Mucosa of descending colon (tissue), 3 donors: ENCODE measurements at places on chromosomes 3 and 15. TPM values are rescaled to one million over a fixed set of nuclear protein-coding genes. Genes with fewer than 3 reads are reported as not detected.
A peak's percentile ranks its signal among the peaks of the same experiment; 100 is the strongest.

- no peak for DNase-seq
Observed at GRCh38 chr3:45712434-45713110, 23.4 kb downstream of the SACM1L start.

DNA sequence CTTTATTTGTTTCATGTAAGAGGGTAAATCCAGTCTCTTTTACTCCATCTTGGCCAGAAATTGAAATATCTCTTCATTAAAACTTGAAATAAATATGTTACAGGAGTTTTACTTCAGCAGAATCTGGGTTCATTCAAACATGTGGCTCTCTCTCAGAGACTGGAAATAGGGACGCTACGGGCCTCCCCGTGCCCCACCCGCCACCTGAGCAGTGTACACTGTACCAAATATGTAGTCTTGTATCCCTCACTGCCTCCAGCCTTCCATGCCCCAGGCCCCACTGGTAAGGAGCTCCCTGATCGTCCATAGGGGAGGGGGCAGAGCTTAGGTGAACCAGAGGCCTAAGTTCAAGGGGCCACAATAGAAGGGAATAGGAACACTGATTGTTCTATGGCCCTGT is 36.0 kb downstream of the RPL39L start:
- DNase-seq, result no peak

DNA sequence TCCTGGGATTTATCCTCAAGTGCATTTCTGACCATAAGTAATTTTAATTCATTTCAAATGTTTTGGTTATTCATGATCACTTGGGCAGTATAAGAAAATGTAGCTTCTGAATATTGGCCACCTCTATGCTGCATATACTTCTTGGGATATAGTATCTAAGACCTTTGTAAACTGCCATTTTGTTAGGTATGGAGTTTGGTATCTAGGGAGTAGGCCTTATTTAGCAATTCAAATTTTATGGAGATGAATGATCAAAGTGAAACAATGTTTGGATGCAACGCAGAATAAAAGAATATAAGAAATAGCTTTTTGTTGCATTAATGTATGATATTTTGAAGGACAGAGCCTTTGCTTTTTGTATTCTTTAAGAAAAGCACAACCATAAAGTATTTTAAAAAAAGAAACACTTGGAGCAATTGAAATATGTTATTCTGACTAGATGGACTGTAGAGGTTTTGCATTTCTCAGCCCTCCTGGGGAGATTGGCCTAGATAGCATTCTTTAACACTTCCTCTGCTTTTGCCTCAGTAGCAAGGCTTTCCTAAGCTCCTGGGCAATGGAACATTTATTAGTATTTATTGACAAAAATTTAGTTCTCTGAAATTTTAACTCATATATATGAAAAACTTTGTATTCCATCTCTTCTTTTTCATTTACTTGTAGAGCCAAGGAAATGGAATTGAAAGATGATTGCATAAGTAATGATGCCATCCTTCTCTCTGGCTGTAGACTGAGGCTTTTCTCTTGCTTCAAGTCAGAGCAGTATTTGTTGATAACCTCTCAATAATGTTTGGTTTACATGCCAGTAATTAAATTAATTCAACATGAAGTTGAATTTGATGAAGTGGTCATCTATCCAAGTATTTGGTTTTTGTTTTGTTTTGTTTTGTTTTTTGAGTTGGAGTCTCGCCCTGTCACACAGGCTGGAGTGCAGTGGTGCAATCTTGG is 61.8 kb upstream of the UTS2B start:
- DNase-seq, result no peak

Gene DNAH12
- 0.16 TPM for total RNA-seq

Gene PLSCR5
- total RNA-seq, result not detected

- no peak for DNase-seq
Observed at GRCh38 chr3:14921811-14922705, 25.3 kb upstream of the NR2C2 start.

DNA sequence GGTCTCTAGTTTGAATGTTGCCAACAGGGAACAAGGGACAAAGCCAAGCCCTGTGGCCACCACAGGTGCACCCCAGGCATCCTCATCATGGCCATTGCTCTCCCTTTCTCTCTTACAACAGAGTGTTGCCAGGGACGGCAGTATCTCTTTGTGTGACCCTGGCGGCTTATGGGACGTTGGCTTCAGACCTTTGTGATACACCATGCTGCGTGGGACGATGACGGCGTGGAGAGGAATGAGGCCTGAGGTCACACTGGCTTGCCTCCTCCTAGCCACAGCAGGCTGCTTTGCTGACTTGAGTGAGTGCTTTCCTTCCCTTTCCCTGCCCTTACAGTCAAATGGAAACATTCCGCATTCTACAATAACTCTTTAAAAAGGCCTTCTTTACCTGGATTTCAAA is 38.2 kb downstream of the BOC start:
- DNase-seq, result no peak

GRCh38 chr3:113243071-113243470 is 31.7 kb downstream of the BOC start:
- no peak for DNase-seq

DNA sequence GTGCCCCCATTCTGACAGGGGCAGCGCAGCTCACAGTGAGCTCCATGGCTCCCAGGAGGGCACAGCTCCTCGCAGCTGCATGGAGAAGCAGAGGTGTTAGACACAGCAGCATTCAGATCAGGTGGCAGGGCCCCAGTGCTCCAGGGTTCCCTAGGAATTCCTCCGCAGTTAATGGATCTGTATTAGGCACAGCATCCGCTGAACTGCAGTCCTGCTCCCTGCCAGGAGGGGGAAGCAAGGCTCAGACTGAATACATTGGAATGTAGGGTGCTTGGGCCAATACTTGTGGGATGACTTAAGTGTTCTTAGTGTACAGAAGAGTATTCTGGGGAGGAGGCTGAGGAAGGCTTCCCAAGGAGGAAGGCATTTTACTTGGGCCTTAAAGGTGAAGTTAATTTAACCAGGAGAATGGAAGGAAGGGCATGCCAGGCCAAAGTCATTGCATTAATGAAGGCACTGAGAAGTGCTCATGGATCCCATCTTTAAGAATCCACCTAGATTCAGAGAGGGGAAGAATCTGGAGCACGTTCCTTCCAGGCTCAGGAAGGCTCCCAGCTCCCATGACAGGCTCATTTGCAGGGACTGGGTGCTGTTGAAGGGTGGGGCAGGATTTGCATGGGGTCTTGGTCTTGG is 111.6 kb downstream of the RAB11A start:
- DNase-seq, result peak; percentile 82

Gene KLF13
- 107 TPM for total RNA-seq

Gene FEZF2
- not detected for total RNA-seq

- DNase-seq, result peak; percentile 27
Observed at GRCh38 chr3:65597226-65597951, 441.3 kb downstream of the MAGI1 start.

Gene DNAJC19
- 28.1 TPM for total RNA-seq

- no peak for DNase-seq
Observed at GRCh38 chr3:45491344-45491743, 103.0 kb downstream of the LARS2 start.

- no peak for DNase-seq
Observed at GRCh38 chr3:45319996-45320305, 68.4 kb upstream of the LARS2 start.

DNA sequence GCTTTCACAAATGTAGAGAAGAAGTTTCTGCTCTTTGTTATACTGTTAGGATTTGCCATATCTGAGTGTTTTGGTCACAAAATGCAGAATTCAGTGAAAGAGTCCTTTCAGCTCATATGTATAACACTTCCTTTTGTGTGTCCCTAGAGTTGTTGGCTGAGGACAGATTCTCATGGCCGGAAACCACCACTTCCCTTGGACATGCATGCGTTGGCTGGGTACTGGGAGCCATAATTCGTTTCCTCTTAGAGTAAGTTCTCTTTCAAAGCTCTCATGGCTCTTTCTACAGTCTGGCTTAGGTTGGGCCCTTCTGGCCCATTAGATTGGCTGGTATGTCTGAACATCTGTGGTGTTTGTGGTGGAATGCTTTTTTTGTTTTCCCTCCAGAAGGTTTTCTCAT is 298.5 kb downstream of the DIPK2A start:
- no peak for DNase-seq

- no peak for DNase-seq
Observed at GRCh38 chr3:195221015-195221853, 49.7 kb downstream of the XXYLT1 start.

GRCh38 chr15:68658151-68658550 is 79.4 kb downstream of the CORO2B start:
- DNase-seq, result no peak

Gene SPINK8
- not detected for total RNA-seq

Gene LRRN1
- total RNA-seq, result 1.2 TPM

Gene FOXB1
- not detected for total RNA-seq

DNA sequence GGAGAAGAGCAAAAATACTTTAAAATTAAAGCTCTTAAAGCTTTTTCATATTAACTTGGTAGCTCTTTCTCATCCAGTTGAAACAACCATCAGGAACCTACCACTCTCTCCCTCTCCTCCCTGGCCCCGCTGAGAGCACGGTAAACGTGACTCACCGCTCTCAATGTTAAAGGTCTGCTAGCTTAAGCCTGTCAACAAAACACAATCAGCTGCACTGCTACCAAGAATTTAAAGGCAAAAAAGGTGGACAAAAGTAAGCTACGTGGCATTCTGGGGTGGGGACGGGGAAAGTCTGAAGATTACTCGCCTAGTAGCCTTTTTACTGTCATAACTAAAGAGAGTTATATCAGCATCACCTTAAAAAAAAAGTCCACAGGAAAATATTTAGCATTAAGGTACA is 8.4 kb upstream of the GP5 start:
- DNase-seq, result no peak

GRCh38 chr3:23174426-23175039 is 28.6 kb upstream of the UBE2E2 start:
- DNase-seq, result no peak

GRCh38 chr3:112579232-112579631 is 17.4 kb downstream of the SLC35A5 start:
- no peak for DNase-seq

DNA sequence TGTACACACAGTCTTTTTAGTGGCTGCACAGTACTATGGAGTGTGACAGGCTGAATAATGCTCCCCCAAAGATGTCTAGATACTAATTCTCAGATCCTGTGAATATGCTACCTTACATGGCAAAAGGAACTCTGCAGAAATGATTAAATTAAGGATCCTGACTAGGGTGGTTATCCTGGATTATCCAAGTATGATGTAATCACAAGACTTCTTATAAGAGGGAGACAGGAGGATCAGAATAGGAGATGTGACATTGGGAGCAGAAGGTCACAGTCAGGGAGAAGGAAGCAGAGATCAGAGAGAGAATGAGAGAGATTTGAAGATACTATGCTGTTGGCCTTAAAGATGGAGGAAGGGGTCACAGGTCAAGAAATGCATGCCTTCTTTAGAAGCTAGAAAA is 34.5 kb downstream of the GABPB1 start:
- no peak for DNase-seq

Gene CTDSPL2
- total RNA-seq, result 30.8 TPM

DNA sequence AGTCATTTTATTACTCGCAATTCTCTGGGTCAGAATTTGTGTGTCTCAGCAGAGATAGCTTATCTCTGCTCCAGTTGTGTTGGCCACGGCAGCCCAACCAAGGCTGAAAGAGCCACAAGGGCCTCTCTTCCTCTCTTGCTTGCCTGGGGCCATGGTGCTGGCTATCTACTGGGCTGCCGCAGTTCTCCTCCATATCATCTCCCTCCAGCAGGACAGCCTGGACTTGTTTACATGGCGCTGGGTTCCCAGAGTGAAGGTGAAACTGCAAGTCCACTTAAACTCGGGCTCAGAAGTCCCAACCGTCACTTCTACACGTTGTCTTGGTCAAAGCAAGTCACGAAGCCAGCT is 134.8 kb downstream of the UACA start:
- DNase-seq, result no peak

Gene SNX22
- 0.29 TPM for total RNA-seq

DNA sequence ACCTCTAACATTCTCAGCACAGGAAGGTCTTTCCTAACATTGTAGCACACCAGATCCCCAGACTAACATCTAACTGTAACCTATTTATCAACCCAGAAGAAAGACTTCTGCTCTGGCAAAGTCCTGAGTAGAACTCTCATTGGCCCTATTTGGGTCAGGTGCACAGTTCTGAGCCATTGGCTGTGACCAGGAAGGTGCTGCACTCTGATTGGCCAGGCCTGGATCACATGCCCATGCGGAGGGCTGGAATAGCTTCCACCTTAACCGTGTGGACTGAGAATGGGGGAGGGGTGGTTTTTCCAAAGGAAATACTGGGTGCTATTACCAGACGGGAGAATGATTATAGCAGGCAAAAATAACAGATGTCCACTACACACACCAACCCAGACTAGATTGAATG is 11.5 kb downstream of the FEZF2 start:
- no peak for DNase-seq

DNA sequence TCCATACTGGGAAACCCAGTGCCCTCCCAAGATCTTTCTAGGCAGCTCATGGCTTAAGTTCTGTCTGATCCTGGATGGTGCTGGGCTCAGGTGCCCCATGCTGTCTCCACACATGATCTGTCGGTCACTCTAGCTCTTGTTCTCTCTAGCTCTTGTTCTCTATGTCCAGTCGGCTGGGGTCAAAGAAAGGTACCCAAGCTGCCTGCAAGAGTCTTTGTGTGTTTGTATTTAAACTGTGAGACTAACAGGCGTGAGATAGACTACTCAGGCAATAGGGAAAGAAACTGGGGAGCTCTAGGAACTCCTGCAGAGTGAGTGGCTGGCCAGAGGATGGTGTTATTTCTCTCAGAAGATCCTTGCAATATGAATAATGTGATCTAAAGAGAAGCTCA is 40.2 kb downstream of the GPR156 start:
- no peak for DNase-seq

DNA sequence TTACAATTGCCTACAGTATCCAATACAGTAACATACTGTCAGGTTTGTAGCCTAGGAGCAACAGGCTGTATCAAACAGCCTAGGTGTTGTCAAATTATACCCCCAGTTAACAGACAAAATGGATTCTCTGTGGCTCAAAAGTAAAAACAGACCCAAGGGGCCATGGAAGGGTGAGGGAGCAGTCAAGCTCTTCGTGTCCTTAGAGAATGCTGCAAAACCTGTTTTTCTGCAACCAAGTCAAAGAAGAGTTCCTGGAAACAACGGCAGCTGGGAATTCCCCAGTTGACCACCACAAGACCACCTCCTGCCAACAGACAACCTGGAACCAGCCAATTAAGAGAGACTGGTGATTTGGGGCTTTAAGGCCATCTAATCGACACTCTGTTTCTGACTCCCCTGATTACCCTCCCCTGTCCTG is 11.1 kb upstream of the THUMPD3 start:
- no peak for DNase-seq

DNA sequence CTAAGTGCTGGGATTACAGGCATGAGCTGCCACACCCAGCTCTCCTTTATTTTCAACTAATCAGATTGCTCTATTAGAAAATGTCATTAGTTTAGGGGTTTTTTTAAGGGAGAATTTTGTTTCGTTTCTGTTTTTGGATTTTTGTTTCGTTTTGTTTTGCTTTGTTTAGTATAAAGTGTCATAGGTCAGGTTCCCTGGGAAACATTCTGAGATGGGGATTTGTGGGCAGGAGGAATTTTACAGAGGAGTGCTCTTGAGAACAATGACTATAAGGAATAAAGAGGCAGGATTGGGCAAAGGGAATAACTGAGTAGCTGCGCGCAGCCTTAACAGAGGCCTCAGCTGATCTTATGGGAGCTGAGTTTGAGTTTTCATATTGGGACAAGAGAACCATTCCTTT is 86.8 kb upstream of the NR2F2 start:
- no peak for DNase-seq
